ENCODE measurements at places on chromosomes 7 and 10. TPM values are rescaled to one million over a fixed set of nuclear protein-coding genes. Genes with fewer than 3 reads are reported as not detected.

SPDYE5 gene
- not detected for total RNA-seq

SYT15 gene
- 0.05 TPM for total RNA-seq

C10orf53 gene
- not detected for total RNA-seq

MCM7 gene
- 146 TPM for total RNA-seq

PTPRE gene
- total RNA-seq: 3.7 TPM

BEND7 gene
- 0.79 TPM for total RNA-seq

DUSP5 gene
- total RNA-seq: 8.1 TPM

INMT gene
- not detected for total RNA-seq

MMD2 gene
- total RNA-seq: not detected

AFAP1L2 gene
- total RNA-seq: 1.7 TPM

CYP2C9 gene
- total RNA-seq: not detected

PPP1R3A gene
- not detected for total RNA-seq

PRF1 gene
- total RNA-seq: not detected

PLXDC2 gene
- total RNA-seq: 2.8 TPM

MALRD1 gene
- not detected for total RNA-seq

DKK1 gene
- total RNA-seq: 355 TPM

PDZD7 gene
- 0.27 TPM for total RNA-seq

ACHE gene
- not detected for total RNA-seq

STYXL1 gene
- total RNA-seq: 77.7 TPM

PFKFB3 gene
- total RNA-seq: 23.4 TPM

HABP2 gene
- not detected for total RNA-seq

FFAR4 gene
- not detected for total RNA-seq

ACTA2 gene
- total RNA-seq: 99.1 TPM

RBM33 gene
- total RNA-seq: 8.3 TPM

LIPK gene
- total RNA-seq: not detected

CDC14C gene
- 0.07 TPM for total RNA-seq

PNLIP gene
- total RNA-seq: not detected

STOX1 gene
- 0.30 TPM for total RNA-seq

DEPP1 gene
- total RNA-seq: 38.8 TPM

SRI gene
- 92.0 TPM for total RNA-seq

SERPINE1 gene
- total RNA-seq: 102 TPM

HHEX gene
- total RNA-seq: not detected

GIMAP5 gene
- not detected for total RNA-seq

SSC4D gene
- 0.44 TPM for total RNA-seq

OR6V1 gene
- not detected for total RNA-seq

CALD1 gene
- total RNA-seq: 296 TPM

RAPGEF5 gene
- 0.22 TPM for total RNA-seq

ADCY1 gene
- 4.0 TPM for total RNA-seq

ZNF12 gene
- 19.9 TPM for total RNA-seq

ANK3 gene
- 4.1 TPM for total RNA-seq

NODAL gene
- total RNA-seq: not detected

PDCD11 gene
- 16.3 TPM for total RNA-seq

CHAT gene
- total RNA-seq: not detected

HECW1 gene
- total RNA-seq: 15.6 TPM

CPXM2 gene
- not detected for total RNA-seq

SLC16A9 gene
- total RNA-seq: 0.07 TPM

All from M059J (cell line).